AG04450 (cell line): ENCODE measurements at places on chromosomes 3 and 15.
A peak's percentile ranks its signal among the peaks of the same experiment; 100 is the strongest.

DNA sequence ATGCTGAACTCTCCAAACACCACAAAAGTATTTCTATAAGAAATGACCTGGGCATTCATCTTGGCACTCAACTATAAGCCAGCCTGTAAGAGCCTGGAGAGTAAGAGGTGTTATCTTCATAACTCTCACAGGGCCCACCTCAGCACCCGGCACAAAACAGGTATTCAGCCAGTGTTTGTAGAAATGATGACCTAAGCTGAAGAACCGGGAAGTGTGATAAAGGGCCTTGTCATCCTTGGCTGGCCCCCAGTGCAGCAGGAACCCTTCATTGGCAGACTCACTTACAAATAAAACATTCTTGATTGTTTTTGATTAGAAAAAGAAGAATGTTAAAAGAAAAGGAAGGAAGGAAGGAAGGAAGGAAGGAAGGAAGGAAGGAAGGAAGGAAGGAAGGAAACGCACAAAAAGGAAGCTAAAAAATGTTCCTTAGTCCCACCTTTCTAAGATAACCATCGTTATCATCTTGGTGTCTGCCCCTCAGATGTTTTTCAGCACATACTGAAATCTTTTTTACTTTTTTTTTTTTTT, 52.1 kb downstream of the DAPK2 start:
- DNase-seq = no peak

DNA sequence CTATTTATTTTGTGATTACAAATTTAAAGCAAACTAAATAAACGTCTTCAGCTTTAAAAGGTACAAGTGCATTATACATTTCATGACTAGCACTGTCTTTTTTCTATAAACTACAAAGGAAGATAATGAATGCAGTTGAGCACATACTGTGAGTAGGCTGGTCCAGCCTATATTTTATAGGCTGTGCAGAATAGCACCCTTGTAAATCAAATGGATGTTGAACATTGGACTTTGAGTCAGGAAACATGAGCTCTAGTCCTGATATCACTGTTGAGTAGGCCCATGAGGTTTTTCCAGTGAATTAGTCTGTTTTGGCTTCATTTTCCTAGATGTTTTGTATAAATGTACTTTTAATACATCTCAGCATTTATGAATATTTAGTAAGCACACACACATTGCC, 447.3 kb upstream of the KCNMB2 start:
- DNase-seq = no peak

DNA sequence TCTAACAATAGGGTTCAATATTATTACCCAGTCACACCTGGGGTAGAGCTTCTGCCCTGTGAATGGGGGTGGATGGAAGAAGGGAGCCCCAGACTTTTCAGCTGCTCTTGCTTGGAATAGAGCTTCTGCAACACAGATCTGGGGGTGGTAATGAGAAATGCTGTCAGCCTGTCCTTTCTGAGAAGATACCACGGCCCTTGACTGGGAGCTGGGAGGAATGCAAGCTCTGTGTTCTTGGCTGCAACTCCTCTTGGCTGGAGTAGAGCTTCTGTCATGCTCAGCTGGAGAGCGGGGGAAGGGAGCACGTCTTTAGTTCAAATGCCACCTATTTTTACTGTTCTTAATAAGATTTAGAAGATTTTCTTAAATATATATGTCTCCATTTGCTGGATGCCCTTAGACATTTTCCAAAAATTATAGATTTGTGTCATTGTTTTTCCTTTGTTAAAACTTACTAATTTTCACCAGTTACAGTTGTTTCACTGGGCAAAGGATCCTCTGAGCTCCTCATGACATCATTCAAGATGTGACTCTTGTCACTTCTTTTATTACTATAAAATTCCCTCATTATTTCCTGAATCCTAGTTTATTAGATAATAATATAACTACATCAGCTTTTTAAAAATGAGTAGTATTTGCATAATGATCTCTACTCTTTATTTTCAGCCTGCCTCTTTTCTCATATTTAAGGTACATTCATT, 180.0 kb upstream of the TGFBR2 start:
- DNase-seq = no peak

DNA sequence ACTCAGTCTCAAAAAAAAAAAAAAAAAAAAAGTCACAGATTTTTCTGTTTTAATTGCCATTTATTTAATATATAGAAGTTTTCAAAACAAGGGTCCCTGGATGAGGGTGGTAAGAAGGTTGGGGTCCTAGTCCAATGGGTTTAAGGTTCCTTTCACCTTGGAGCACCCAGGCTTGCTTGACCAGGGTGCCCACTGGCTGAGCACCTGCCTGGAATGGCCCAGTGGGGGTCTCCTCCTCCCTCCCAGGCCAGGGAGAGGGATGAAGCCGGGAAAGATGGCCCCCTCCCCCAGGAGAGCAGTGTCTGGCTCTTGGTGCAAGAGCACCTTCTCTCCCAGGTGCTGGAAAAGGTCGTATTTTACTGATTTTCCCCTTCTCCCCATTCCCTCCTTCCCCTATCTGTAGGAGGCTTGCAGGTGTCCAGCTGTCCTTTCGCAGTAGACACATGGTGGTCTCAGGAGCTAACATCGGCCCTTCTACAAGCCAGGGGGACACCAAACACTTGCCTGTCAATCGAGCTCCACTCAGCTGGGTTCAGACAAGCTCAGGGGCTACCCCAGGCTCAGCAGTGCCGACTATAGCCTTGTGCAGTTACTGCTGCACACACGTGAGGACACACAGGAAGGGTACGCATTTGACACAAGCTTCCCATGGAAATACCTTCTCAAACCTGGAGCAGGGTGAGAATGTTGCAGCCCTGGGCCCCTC, 112.3 kb upstream of the KLF13 start:
- DNase-seq = no peak

DNA sequence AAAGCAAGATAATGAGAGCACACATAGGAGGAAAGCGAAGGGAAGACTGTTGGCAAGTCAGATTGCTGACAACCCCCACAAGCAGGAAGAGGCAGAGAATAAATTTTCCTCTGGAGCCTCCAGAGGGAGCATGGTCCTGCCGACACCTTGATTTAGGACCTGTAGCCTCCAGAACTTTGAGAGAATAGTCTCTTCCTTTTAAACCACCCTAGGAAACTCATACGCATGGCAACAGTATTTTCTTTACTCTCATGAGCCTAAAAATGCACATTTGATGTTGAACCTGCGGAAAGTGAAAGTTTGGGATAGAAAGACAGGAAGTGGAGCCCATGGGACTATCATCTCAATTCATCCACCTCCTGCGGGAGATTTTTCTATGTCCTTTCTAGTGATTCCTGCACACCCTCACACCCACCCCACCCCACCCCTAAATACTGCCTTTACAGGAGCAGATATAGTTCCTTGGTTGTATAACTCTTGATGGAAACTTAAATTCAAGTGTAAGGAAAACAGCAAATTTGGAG, 116.7 kb upstream of the LPP start:
- no peak for DNase-seq

- DNase-seq = no peak
These were observed 264.7 kb downstream of the ZBBX start for GRCh38 chr3:167115331-167115934.

- DNase-seq = no peak
These were observed 41.6 kb downstream of the MB21D2 start for GRCh38 chr3:192875971-192876565.

GRCh38 chr3:73955494-73956070, 330.8 kb upstream of the PDZRN3 start:
- no peak for DNase-seq

- DNase-seq = no peak
These were observed 1156.0 kb upstream of the CADM2 start for GRCh38 chr3:83802801-83803200.

DNA sequence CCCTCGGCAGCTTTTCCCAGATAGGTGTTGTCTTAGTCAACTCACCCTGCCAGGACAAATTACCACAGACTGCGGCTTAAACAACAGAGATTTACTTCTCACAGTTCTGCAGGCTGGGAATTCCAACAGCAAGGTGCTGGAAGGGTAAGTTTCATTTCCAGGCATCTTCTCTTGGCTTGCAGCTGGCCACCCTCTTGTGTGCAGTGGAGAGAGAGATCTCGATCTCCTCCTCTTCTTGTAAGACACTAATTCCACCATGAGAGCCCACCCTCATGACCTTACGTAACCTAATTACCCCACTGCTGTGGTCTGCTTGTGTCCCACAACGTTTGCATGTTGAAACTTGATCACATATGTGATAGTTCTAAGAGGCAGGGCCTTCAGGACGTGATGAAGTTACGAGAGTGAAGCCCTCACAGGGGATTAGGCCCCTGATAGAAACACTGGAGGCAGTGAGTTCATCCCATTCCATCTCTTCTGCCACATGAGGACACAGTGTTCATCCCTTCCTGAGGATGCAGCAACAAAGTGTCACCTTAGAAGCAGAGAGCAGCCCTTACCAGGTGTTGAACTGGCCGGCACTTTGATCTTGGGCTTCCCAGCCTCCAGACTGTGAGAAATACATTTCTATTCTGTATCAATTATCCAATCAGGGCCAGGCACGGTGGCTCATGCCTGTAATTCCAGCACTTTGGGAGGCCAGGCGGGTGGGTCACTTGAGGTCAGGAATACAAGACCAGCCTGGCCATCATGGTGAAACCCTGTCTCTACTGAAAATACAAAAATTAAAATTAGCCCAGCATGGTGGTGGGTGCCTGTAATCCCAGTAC, 247.7 kb downstream of the PLCL2 start:
- DNase-seq = no peak

- DNase-seq = no peak
These were observed 326.7 kb upstream of the TBL1XR1 start for GRCh38 chr3:177523872-177524438.

DNA sequence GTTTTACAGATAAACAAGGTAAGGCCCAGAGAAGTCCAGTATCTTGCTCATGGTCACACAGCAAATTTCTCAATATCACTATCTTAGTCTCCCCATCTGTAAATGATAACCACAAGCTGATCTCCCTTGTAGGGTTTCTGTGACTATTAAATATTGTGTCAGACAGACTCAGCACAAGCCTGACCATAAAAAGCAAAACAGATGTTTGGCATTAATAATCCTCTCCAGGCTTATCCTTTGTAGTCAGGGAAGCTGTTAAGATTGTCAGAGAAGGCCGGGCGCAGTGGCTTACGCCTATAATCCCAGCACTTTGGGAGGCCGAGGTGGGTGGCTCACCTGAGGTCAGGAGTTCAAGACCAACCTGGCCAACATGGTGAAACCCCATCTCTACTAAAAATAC, 173.2 kb upstream of the PRICKLE2 start:
- no peak for DNase-seq

DNA sequence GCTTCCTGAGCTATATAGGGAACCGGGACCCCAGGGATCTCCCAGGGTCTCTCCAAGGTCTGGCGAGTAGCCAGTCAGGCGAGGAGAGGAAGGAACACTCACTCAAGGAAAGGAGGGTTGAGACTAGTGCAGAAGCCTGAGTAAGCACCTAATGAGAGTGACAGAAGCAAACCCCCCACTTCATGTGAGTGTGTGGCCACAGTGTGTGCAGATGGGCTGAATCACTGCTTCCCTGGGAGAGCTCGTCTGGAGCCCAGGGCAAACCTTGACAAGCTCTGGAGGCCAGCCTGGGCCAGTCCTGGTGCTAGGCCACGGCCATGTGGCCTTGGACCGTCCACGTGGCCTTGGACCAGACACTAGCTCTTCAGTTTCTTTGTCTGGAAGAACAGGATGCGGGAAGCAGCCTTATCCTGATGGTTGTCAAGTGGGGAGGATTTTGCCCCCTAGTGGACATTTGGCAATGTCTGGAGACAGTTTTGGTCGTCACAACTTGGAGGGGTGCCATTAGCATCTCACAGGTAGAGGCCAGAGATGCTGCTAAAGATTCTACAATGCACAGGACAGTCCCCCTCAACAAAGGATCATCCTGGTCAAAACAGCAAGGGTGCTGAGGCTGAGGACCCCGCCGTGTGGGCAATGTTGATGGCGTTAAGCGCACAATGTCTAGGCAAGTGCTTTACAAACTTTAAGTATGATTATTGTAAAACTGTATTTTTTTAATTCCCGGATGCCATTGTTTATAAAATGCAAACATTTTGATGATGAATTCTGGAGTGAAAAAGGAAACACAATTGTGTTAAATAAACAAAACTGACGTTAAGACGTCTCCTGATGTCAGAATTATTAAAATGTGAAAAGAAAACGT, 34.8 kb upstream of the CTSH start:
- DNase-seq = peak; percentile 37

GRCh38 chr3:16912400-16913263, 27.9 kb downstream of the PLCL2 start:
- DNase-seq = no peak

GRCh38 chr3:155179437-155179827, 99.3 kb downstream of the MME start:
- DNase-seq = no peak

DNA sequence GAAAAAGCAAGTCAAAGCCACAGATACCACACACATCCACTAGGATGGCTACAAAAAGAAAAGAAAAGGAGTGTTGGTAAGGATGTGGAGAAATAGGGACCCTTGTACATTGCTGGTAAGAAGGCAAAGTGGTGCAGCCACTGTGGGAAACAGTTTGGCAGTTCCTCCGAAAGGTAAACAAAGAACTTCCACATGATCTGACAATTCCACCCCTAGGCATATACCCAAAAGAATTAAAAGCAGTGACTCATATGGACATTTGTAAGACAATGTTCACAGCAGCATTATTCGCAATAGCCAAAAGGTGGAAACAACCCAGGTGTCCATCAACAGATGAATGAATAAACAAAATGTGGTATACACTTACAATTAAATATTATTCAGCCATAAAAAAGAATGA, 22.2 kb upstream of the GMPPB start:
- peak; percentile 13 for DNase-seq

DNA sequence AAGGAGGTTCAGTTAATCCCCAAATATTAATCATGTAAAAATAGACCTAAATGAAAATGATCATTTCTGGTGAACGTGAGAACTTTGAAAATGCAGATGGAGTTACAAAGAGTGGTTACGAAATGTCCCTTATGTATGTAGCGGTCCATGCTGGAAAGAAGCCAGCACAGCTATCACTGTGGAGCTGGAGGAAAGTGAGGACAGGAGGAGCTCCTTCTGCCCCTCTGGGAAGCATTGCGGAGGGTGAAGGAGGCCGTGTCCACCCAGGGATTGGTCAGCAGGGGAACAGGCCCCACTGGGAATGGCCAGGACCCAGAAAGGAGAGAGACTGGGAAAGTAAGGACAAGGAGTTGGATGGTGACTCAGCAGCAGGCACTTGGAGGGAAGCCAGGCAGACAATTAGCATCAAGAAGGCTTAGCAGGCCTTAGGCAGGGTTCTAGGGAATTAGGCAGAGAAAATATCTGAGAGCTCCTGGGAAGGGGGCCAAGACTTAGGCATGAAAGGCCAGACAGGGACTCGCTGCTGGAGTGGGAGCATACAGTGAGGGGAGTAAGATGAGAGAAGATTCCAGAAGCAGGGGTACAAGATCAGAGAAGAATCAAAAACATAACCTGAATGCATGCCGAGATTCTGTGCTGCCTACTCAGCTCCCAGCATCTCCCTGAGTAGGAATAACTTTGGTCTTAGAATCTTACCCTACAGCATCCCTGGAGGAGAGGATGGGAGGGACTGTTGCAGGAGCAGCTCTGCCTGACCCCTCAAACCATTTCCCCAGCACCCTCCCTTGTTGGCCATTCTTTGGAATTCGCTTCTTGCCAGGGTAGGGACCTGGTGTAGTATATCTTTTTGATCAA, 171.0 kb upstream of the UMPS start:
- peak; percentile 86 for DNase-seq

- DNase-seq = no peak
These were observed 178.9 kb downstream of the SV2B start for GRCh38 chr15:91278951-91279350.

- DNase-seq = no peak
These were observed 94.0 kb upstream of the LRRN1 start for GRCh38 chr3:3705090-3705775.

GRCh38 chr3:33173672-33174071, 44.9 kb downstream of the SUSD5 start:
- DNase-seq = no peak
